CD8-positive, alpha-beta memory T cell (primary cell): ENCODE measurements at places on chromosomes 6 and 20.

DNA sequence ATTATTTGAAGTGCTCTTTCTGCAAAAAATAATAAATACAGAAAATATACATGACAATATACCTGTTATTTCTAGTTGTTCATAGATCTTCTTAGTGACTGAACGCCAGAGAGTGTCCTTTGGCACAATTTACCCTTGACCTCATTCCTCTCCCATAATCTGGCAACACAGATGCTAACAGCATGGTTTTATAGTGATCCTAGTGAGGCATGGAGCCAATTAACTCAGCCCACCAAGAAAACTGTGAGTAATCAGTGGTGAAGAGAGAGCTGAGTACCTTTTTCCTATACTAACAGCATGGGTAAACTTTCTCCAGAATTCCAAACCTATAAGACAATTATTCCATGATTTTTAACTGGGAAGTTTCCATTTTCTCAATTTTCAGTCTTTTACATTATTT is 61.0 kb downstream of the VGLL2 start:
- no peak overlapping the region for H3K4me3 ChIP-seq
- no peaks in the 10 kb centered on the region for H3K27me3 ChIP-seq
- DNase-seq, result no peak
- H3K4me1 ChIP-seq, result no peaks in the 10 kb centered on the region
- no peak overlapping the region for H3K27ac ChIP-seq

- no peak overlapping the region for H3K27ac ChIP-seq
- H3K27me3 ChIP-seq, result no peaks in the 10 kb centered on the region
Measured at GRCh38 chr6:73610444-73611275, 43.1 kb downstream of the SLC17A5 start.

GRCh38 chr20:53390770-53391169 is 202.9 kb downstream of the ZNF217 start:
- no peak for DNase-seq
- peaks cover 19% of the 10 kb centered on the region for H3K4me1 ChIP-seq
- H3K4me3 ChIP-seq, result no peak overlapping the region

DNA sequence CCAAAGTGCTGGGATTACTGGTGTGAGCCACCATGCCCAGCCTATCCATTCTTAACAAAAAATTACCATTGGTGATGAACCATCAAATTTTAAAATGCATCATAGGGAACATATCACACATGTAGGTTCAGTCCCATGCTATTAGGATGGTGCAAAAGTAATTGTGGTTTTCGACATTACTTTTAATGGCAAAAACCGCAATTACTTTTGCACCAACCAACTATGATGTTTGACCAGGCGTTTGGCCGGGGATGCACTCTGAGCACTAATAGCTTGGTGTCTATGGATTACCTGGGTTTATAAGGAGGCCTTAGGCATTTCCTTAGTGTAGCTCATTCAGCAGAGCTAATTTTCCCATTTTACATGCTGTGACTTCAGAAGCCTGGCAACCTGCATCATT is 246.5 kb upstream of the SUPT3H start:
- no peaks in the 10 kb centered on the region for H3K36me3 ChIP-seq
- no peak for DNase-seq
- no peaks in the 10 kb centered on the region for H3K27me3 ChIP-seq
- peaks cover 13% of the 10 kb centered on the region for H3K4me1 ChIP-seq
- H3K27ac ChIP-seq, result no peak overlapping the region
- H3K4me3 ChIP-seq, result no peak overlapping the region

DNA sequence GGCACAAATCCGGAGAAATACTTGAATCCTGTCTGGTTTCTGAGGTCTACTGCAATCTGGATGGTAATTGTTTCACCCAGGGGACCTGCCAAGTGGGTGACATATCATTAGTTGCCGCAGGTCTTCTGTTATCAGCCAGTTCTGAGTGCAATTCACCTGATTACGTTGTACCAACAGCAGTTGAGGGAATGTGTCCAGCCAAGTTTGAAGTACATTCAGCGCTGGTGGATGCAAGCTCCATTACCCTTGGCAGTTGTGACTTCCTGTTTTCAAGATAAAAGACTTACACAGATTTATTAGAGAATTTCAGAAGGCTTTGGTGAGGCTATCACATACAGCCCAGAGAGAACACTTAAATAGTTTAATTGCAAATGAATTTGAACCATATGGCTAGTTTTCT is 42.8 kb downstream of the FNDC1 start:
- no peaks in the 10 kb centered on the region for H3K36me3 ChIP-seq
- no peak overlapping the region for H3K4me3 ChIP-seq
- H3K27ac ChIP-seq, result no peak overlapping the region
- DNase-seq, result no peak

DNA sequence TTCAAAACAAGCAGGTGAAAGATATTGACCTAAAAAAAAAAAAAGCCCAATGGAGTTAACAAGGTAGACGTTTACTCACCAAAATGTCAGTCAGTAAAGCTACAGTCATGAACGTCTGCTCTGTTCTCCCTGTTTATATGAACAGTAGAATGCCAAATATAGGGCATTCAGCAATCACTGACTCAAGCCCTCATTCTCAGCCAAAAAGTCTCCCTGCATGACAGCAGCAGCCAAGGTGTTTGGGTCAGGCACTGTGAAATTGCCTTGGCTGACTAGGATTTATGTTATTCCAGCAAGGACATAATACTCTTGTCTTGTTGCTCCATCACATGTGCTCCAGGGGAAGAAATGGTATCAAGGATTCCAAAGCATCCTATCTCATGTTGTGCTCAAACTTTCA is 194.7 kb upstream of the RSPO3 start:
- no peaks in the 10 kb centered on the region for H3K36me3 ChIP-seq
- H3K27me3 ChIP-seq, result no peaks in the 10 kb centered on the region
- no peak for DNase-seq
- H3K27ac ChIP-seq, result no peak overlapping the region
- no peak overlapping the region for H3K4me3 ChIP-seq

DNA sequence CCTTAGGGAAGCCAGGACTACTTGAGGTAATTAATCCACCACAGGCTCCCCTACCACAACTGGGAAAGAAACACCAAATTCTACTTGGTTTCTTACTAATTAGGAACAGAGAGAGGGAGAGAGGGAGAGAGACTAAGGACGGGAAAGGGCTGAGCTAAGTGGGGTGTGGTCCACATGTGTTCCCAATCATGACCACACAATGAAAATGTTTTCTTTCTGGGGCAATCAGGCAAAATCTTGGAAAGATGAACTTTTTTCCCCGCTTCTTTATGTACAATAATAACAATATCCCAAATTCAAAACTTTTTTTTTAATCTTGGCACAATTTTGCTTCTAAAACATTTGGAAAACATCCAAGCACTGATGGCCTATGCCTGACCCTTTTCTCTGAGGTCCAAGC is 734.4 kb downstream of the MAFB start:
- DNase-seq, result no peak
- no peaks in the 10 kb centered on the region for H3K36me3 ChIP-seq
- H3K27me3 ChIP-seq, result no peaks in the 10 kb centered on the region

DNA sequence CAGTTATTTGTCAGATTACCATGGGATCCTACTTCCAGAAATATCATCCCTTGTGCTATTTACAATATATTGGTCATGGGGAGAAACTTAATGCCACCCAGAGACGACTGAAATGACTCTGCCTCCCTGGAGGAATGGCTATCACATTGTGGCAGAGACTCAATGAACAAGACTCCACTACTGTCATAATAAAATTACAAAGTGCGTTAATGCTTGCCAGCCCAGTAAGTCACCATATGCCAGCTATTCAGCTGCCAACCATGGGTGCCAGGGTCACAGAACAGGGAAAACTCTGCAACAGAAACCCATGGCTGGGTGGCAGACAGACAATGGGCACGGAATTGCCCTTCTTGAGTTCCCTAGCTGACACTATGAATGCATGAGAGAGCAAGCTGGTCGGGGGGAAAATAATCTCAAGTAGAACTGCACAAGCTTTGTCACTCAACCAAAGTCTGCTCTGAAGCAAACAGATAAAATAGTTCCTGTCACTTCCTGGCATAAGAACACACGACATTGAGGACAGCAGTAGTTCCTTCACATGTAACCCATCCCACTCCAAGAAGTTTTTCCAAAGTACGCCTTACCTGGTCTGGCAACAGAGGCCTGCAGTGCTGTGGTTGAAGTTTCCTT is 32.1 kb downstream of the TP53INP2 start:
- H3K36me3 ChIP-seq, result no peaks in the 10 kb centered on the region
- no peaks in the 10 kb centered on the region for H3K27me3 ChIP-seq
- H3K4me1 ChIP-seq, result no peaks in the 10 kb centered on the region
- H3K4me3 ChIP-seq, result no peak overlapping the region

GRCh38 chr20:51484141-51484815 is 58.2 kb downstream of the NFATC2 start:
- H3K4me3 ChIP-seq, result no peak overlapping the region
- peaks cover 30% of the 10 kb centered on the region for H3K4me1 ChIP-seq
- peaks cover 11% of the 10 kb centered on the region for H3K36me3 ChIP-seq
- H3K27me3 ChIP-seq, result no peaks in the 10 kb centered on the region
- no peak for DNase-seq

- no peaks in the 10 kb centered on the region for H3K36me3 ChIP-seq
- H3K4me1 ChIP-seq, result peaks cover 18% of the 10 kb centered on the region
- H3K4me3 ChIP-seq, result no peak overlapping the region
- DNase-seq, result peak; percentile 50
- H3K27me3 ChIP-seq, result no peaks in the 10 kb centered on the region
Measured at GRCh38 chr20:18805881-18806280, 7.7 kb upstream of the SCP2D1 start.

GRCh38 chr6:165877773-165878172 is 214.7 kb upstream of the PDE10A start:
- no peaks in the 10 kb centered on the region for H3K4me1 ChIP-seq
- DNase-seq, result no peak
- H3K36me3 ChIP-seq, result no peaks in the 10 kb centered on the region
- no peaks in the 10 kb centered on the region for H3K27me3 ChIP-seq

DNA sequence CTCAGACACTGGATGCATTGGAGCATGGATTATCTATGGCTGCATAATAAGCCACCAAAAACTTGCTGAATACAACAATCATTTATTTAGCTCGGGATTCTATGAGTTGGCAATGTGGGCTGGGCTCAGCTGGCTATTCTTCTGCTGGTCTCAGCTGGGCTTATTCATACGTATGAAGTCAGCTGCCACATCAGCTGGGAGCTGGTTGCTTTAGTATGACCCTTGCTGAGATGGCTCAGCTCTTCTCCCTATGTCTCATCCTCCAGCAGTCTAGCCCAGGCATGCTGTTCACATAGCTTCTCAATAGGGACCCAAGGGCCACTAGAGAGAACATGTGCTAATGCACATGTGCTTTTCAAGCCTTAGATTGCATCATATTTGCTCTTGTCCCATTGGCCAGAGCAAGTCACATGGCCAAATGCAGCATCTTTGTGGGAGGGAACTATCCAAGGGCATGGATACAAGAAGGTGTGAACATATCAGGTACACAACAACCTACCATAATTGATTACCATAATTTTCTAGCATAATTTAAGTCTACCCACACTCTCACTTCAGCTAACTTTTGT is 444.6 kb downstream of the KIF16B start:
- no peaks in the 10 kb centered on the region for H3K27me3 ChIP-seq
- H3K4me1 ChIP-seq, result no peaks in the 10 kb centered on the region
- DNase-seq, result no peak

DNA sequence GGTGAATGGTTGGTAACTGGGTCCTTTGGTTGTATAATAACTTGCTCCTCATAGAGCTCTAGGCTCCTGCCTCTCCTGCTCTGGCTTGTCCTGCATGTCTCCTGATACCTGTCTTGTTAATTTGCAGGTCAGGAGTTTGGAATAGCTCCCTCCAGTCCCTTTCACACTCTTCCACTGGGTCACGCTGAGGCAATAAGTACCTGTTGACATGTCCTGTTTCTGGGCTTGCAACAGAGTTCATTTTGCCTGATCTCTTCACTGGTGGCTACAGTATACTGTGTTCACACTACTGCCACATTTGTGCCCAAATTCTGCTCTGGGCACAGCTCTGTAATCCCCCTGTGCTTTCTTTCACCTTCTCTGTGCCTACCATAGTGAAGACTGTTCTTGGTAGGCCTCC is 25.4 kb upstream of the C20orf144 start:
- no peak overlapping the region for H3K4me3 ChIP-seq
- peaks cover 25% of the 10 kb centered on the region for H3K36me3 ChIP-seq
- no peak overlapping the region for H3K27ac ChIP-seq
- no peaks in the 10 kb centered on the region for H3K27me3 ChIP-seq

DNA sequence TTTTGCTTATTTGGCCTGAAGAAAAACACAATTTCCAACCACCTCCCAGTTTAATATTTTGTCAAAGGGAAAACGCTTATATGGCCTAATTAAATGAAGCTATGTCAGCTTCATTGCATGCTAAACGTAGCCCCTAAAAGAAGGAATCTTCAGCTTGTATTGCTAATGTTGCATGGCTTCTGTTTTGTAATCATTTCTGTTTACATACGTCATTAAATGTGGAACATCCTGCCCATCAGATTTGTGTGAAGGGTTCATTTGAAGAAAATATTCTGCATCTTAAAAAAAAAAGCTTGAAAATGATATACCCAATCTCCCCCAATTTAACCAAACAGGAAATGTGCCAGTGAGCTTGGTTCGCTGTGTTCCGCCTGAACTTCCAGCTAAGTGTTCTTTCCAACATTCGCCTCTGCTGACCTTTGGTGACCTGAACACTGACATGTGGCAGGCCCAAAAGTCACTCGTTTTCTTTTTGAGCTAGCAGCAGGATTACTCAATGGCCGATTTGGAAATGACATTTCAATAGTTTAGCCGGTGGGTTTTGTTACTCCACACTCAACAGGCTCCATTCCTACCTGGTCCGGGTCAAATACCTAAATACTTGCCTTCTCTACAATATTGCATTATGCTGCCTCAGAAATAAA is 12.7 kb upstream of the SIRT5 start:
- no peak for DNase-seq
- no peaks in the 10 kb centered on the region for H3K27me3 ChIP-seq
- H3K4me1 ChIP-seq, result no peaks in the 10 kb centered on the region

DNA sequence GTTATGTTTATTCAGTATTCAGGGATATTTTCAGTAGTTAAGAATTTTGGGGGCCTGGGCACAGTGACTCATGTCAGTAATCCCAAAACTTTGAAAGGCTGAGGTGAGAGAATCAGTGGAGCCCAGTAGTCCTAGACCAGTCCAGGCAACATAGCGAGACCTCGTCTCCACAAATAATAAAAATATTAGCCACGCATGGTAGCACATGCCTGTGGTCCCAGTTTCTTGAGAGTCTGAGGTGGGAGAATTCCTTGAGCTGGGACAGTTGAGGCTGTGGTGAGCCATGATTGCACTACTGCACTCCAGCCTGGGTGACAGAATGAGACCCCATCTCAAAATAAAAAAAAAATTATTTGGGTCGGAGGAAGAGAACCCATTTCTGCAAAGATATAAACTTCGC is 20.3 kb downstream of the ADGRG6 start:
- H3K27ac ChIP-seq, result no peak overlapping the region
- no peak for DNase-seq
- no peak overlapping the region for H3K4me3 ChIP-seq
- H3K36me3 ChIP-seq, result no peaks in the 10 kb centered on the region

DNA sequence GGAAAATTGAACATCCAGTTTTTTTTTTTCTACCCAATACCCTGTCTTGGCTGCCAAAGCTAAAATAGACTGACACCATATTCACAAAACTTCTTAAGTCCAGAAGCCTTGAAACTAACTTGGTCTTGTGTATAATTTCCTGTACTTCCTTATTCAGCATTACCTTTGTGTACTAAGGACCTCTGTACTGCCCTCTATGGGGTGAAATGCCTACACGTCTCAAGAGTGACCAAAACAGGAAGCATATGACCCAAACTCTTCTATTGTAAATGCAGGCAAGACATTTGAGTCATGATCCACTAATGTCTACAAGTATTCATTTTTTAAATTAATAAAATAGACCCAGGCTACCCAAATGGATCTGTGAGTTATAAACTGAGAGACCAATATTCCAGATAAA is 50.4 kb downstream of the HMGCLL1 start:
- no peak overlapping the region for H3K27ac ChIP-seq
- H3K27me3 ChIP-seq, result no peaks in the 10 kb centered on the region
- H3K4me3 ChIP-seq, result no peak overlapping the region
- no peak for DNase-seq
